ENCODE measurements at places on chromosomes 4 and X. TPM values are rescaled to one million over a fixed set of nuclear protein-coding genes. Genes with fewer than 3 reads are reported as not detected.

The MUC7 gene
- total RNA-seq = not detected

The PAGE4 gene
- total RNA-seq = not detected

The TMPRSS11B gene
- total RNA-seq = not detected

The FANCB gene
- 12.0 TPM for total RNA-seq

The ZNF330 gene
- total RNA-seq = 60.3 TPM

The PNCK gene
- total RNA-seq = not detected

The SAP30 gene
- 26.5 TPM for total RNA-seq

The MAP7D2 gene
- total RNA-seq = 0.24 TPM

The STK32B gene
- total RNA-seq = not detected

The RGS12 gene
- total RNA-seq = 8.6 TPM

The MAOA gene
- 16.8 TPM for total RNA-seq

The ETDA gene
- total RNA-seq = not detected

The FRG2 gene
- 0.10 TPM for total RNA-seq

All from activated CD4-positive, alpha-beta memory T cell treated with anti-CD3 and anti-CD28 coated beads for 36 hours (primary cell).